Naive thymus-derived CD8-positive, alpha-beta T cell (primary cell): ENCODE measurements at places on chromosomes 5 and 9. TPM values are rescaled to one million over a fixed set of nuclear protein-coding genes. Genes with fewer than 3 reads are reported as not detected.

IRX2 gene
- not detected for total RNA-seq

ZBTB26 gene
- 9.1 TPM for total RNA-seq

SLC1A1 gene
- total RNA-seq, result not detected

SLC6A19 gene
- total RNA-seq, result not detected

ZNF454 gene
- 0.33 TPM for total RNA-seq

WDR31 gene
- 1.2 TPM for total RNA-seq
